KG1 (cell line): ENCODE measurements at places on chromosomes 5 and 9.

DNA sequence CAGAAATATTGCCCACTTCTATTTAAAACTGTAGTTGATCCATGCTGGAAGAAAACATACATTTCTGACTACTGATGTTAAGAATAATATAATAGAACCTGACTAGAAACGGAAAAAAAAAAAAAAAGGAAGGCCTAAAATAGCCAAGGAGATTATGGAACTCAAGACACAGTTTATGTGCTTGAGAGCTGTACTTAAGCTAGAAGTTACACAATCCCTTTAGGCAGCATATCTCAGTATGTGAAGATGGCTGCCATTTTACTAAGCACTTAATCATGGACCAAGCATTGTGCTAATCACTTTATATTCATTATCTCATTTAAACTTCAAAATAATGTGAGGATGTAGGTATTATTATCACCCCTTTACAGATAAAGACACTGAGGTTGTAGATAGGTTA, 73.0 kb upstream of the NR4A3 start:
- DNase-seq: no peak

- no peak for DNase-seq
Observed at GRCh38 chr5:124738681-124739633, 7.5 kb downstream of the ZNF608 start.

GRCh38 chr5:143841446-143841845, 29.5 kb downstream of the HMHB1 start:
- no peak for DNase-seq

GRCh38 chr5:147887026-147887627, 8.6 kb downstream of the SCGB3A2 start:
- DNase-seq: peak; percentile 1

- no peak for DNase-seq
Observed at GRCh38 chr5:82719368-82719767, 357.8 kb downstream of the TMEM167A start.

- DNase-seq: peak; percentile 41
Observed at GRCh38 chr9:125889476-125890419, 142.6 kb downstream of the PBX3 start.

GRCh38 chr5:156219483-156220005, 107.4 kb upstream of the SGCD start:
- DNase-seq: no peak

- DNase-seq: no peak
Observed at GRCh38 chr5:126403876-126404275, 19.3 kb upstream of the GRAMD2B start.

GRCh38 chr5:2906302-2907090, 155.0 kb upstream of the IRX2 start:
- DNase-seq: no peak

DNA sequence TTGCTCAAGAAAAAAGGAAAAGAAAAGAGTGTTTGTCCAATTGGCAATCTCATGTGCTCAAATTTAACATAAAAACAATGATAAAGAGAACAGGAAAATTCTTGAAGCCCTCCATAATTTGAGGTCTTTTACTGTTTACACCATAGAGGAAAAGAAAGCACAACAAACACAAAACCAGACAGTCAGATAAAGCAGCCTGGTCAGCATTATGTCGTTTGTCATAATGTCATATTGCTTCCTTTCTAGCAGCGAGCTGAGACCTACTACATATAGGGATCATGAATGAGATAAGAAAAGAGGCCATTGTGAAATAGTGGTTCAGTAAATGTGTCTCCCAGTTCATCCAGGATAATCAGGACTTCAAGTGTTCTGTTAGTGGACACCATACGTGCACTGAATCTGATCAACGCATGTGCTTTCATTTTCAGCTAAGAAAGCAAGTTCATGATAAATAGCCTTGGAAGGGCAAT, 64.7 kb upstream of the SELENOP start:
- DNase-seq: no peak

DNA sequence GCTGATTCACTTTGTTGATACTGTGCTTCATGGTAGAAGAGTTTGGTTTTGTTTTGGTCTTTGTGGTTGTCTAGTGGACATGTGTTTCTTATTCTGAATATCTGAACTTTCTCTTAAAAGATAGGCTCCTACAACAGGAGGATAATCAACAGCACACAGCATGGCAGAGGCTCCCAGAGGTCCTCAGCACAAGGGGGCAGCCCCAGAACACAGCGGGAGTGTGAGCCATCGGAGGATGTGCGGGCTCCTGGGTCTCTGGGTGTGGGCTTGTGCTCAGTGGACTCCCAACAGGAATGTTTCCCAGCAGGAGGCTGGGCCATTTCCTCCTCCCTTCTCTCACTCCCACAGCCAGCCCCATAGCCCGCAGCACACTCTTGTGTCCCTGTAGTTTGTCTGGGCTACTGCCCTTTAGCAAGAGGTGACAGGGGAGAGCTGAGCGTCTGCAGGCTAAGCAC, 164.3 kb upstream of the OTULINL start:
- no peak for DNase-seq

GRCh38 chr5:94080390-94080789, 339.0 kb upstream of the POU5F2 start:
- no peak for DNase-seq

DNA sequence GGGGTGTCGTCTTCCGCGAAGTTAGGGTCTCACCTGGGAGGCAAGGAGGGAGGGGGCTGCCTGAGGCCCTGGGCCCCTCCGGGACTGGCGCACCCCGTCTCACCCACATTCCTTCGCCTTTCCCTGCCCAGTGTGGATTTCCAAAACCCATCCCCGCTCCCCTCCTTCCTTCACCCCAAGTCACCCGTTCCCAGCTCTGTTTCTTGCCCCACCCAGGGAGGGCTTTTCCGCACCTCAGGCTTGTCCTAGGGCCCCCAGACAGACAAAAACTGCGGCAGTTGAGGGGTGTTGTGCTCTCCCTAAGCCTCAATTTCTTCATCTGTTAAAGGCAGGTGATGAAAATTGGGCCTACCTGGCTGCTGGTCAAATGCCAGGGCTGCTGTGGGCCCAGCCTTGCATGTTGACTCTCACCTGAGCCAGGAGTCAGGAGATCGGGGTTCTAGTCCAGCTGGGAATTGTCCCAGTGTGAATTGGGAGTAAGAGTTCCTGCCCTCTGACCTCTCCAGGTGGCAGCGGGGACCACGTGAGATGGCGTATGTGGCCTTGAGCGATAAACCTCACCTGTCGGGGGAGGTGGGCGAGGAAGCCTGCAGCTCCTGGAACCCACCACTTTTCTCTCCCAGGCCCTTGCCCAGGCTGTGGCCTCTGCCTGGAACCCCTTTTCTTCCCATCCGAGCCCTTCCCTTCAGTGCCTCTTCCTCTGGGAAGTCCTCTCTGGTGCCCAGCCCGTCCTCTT, 143.4 kb upstream of the IER5L start:
- no peak for DNase-seq

- DNase-seq: no peak
Observed at GRCh38 chr9:12680341-12680740, 12.8 kb upstream of the TYRP1 start.

- DNase-seq: no peak
Observed at GRCh38 chr9:98201102-98201501, 8.7 kb upstream of the CORO2A start.

GRCh38 chr9:38254151-38254550, 138.4 kb upstream of the ALDH1B1 start:
- no peak for DNase-seq

DNA sequence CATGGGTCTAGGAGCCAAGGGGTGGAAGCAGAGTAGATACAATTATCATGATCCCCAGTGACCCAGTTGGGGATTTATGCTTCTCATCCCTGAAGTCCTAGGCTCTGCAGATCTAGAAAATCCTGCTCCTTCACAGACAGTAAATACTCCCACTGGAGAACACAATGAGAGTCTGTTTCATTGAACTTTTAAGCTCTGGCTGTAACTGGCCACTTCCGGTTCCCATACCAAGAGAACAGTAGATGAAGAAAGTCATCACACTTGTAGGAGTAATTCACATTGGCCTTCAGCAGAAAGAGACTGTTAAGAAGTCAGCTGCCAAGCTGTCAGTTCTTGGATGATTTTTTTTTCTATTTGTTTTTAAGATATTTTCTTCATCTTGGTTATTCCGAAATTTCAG, 597.1 kb downstream of the ACTL7B start:
- no peak for DNase-seq

DNA sequence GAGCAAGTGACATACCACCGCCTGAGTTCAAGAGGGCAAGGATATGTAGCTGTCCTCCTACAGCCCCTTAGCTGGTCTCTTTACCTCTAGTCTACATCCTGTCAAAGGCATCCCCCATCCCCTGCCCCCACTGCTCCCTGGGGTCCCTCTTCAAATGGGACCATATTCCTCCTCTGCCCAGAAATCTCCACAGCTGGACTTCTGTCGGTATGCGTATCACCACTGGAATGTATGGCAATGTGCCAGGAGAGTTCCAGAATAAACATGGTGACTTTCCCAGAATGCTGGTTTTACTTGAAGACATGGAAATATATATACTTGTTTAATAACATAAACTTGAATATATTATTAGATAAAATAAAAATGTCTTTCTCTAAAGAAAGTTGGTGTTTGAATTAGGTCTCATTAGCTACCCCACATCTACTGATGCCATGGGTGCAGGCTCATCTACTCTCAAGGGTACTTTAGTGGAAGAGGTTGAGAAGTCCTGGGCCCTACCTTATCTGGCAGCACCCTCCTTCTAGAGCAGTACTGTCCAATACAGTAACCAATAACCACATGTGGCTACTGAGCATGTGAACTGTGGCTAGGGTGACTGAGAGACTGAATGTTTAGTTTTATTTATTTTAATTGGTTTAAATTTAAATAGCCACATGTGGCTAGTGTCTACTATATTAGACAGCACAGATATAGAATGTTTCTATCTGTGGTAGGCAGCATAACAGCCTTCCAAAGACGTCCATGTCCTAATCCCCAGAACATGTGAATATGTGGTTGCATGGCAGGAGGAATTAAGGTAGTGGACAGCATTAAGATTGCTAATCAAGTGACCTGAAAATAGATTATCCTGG, 181.7 kb upstream of the SLC30A5 start:
- DNase-seq: no peak

- DNase-seq: no peak
Observed at GRCh38 chr5:75156585-75156984, 80.1 kb downstream of the ANKRD31 start.

DNA sequence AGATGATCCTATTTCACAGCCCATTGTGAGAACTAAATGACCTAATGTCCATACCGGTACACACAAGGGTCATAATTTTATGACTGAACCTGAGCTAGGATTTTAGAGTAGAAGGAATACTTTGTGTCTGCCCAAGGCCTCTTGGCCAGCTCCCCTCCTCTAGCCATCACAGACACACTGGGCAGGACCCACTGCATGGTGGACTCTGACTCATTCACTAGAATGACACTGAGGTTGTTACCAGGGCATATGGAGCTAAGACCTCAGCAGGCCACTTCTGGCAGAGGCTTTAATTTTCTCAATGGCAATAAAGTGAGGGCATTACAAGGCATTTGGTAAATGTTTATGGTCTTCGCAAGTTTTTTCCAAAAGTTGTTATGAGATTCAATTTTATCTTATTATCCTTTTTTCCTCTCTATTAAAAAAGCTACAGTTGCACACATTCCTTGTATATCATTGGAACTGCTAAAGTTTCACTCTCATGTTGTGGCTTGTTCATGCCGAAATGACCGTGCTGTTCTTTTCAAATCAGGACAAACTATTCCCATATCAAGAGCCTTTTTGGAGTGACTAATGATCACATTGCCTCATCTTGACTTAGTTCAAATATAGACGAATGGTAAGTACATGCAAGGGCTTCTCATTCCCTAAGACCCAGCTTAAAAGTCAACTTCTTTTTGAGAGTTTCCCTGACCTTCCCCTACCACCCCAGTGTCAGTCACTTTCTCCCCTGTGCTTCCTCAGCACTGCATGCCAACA, 595.7 kb downstream of the ACTL7B start:
- DNase-seq: no peak

DNA sequence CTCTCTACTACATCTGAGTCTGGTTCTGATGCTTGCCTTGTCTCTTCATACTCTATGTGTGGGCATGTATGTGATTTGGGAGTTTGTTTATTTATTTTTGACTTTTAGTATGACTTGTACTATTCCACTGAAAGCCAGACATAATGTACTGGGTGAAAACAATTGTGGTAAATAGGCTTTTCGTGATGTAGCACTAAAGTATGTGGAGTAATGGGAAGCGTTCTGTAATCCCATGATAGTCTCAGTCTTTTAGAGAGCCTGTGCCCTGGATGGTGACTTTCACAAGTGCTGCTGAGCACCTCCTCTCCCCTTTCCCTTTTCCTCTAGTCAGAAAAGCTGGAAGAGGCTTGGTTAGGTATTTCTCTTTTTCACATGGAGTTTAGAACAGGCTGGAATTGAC, 85.8 kb upstream of the S1PR3 start:
- DNase-seq: no peak

- DNase-seq: no peak
Observed at GRCh38 chr9:15069106-15069505, 158.9 kb upstream of the FREM1 start.

DNA sequence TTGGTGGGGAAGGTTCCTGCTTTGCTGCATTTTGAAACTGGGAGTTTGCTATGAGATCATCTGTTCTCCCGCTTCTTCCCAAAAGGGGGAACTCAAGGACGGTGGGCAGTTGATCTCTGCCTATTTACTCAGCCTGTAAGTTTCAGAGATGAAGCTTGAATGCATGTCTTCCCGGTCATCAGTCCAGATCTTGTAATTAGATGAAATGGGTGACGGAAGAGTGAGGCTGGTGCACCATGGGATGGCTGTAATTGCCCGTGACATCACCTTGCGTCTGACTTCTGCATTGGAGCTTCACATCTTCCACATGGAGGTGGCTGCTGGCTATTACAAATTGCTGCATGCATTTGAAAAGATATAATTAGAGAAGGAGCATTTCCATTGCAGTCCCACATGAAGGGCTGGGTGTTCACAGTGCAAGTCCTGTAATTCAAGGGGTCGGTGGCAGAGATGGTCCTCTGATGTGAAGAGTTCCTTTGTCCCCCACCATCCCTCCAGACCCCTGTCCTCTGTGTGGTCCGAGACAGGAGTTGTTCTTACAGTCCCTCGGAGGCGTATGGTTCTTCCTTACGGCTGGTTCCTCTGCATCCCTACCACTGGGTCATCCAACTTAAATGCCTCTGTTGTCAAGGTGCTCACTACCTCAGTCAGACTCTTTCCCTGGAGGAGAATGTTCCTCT, 72.9 kb downstream of the ZNF618 start:
- no peak for DNase-seq

- DNase-seq: no peak
Observed at GRCh38 chr9:89006996-89007967, 16.0 kb downstream of the S1PR3 start.

GRCh38 chr9:107539427-107540163, 50.0 kb upstream of the KLF4 start:
- DNase-seq: no peak

DNA sequence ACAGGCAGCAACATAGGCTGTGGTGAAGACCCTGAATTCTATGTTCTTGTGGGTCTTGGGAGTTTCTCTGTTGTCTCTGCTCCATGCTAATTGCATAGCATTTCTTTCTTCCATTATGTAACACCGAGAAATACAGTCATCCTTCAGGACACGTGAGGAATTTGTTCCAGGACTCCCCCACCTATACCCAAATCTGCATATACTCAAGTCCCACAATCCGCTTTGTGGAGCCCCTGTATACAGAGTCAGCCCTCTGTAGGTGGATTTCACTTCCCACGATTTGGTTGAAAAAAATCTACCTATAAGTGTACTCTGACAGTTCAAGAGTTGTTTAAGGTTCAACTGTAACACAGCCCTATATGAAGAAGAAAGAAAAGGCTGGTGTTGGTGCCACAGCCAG, 22.1 kb downstream of the ANKRD33B start:
- no peak for DNase-seq

GRCh38 chr5:29984156-29984540, 1209.3 kb upstream of the CDH6 start:
- no peak for DNase-seq
